ENCODE measurements at places on chromosomes 7 and 10.

DNA sequence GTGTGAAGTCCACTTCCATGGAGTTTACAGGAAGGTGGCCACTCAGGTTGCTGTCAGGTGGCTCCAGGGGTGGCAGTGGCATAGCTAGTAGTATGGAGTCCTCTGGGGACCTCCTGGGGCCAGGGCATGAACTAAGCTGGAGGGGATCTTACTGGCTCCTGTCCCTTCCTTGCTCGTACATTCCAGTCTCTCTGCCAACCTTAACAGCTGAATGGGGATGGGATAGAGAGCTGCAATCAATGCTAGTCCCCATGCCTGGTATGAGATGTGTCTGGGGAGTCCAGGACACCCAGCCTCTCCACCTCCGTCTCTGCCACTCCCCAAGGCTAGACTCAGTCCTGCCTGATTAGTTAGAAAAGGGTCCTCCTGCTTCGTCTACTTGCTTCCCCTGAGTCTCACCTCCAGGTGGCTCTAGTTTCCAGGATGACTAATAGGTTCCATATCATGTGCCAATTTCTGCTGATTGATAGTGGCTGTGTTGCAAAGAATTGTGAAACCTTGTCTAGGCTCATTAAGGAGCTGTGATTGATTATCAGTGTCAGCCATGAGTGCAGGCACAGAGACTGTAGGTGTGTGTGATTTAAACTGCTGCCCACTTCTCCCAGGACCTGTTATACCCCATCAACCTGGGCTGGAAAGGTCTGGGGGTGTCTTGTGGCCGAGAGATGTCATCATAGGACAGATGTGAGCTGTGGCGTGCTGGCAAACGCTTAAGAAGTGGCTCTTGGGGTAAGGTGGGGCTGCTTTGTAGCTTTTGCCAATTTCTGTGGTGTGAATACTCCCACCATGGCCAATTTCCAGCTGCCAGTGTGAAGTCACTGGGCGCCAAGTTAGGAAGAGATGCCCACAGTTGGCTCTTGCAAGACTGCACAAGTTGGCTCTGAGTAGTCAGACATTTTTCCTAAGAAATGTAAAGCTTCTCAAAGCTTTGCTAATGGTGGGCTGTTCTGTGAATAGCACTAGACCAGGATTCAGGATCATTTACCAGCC is 59.8 kb downstream of the COL13A1 start:
- DNase-seq = no peak

DNA sequence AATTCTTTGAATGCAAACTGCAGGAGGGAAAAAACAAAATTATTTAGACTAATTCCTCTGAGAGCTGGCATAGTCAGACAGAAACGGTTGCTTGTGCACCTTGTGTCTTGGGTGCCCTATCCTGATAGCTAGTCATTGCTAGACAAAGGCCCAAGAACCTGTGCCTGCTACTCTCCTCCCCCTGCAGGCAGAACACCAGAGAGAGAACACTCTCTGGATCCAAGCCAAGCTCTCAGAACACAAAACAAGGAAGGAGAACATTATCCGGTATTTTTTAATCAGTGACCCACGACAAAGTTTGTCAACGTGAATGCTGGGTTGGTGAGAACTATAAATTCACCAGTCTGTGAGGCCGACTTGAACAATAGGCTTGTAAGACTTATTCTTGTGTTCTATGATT is 18.8 kb upstream of the PPP1R9A start:
- no peak for DNase-seq

- DNase-seq = no peak
Observed at GRCh38 chr10:43844221-43844620, 195.5 kb upstream of the ZNF32 start.

- no peak for DNase-seq
Observed at GRCh38 chr7:22417349-22417748, 60.4 kb upstream of the RAPGEF5 start.

DNA sequence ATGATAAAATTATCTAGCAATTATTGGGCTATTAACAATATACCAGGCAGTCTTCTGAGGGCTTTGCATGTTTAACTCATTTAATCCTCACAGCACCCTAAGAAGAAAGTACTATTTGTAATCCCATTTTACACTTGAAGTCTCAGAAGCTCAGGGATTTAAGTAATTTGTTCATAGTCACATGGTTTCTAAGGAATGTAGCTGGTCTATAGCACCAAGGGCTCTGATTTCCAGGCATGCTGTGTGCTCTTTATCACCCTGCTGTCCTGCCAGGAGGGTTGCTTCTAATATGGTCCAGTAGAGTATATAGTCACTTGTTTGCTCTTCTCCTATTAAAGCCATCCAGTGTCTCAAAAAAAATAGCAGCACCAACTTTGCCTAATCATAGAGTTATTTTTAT is 417.2 kb downstream of the PLXDC2 start:
- no peak for DNase-seq

DNA sequence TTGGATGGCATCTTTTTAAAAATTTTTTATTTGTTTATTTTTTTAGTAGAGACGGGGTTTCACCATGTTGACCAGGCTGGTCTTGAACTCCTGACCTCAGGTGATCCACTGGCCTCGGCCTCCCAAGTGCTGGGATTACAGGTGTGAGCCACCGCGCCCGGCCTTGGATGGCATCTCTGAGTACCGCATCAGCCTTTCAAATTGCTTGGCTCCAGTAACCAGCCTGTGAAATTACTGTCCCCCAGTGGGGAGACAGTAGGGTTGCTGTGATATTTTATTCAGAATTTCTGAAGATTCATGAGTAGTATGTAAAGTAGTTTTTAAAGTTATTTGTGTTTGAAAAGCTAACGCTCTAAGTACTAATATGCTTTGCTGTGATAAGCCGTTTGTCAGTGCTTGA is 1.2 kb downstream of the NUB1 start:
- no peak for DNase-seq

DNA sequence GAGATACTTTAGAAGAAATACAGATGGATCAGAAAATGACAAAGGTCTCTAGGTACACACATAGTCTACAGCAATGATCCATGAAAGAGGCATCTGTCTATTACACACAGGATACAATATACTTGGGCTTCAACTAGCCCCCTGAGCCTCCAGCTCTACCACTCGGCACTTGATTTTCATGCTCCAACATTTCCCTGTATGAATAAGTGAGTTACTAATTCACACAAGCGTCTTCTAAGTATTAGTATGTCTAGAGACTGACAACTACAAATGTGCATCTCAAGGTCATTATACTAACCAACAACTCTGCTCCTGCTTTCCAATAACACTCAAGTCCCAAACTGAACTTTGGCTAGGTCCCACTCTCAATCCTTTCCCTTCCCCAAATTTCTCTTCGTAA is 8.3 kb downstream of the FAM204A start:
- DNase-seq = no peak

DNA sequence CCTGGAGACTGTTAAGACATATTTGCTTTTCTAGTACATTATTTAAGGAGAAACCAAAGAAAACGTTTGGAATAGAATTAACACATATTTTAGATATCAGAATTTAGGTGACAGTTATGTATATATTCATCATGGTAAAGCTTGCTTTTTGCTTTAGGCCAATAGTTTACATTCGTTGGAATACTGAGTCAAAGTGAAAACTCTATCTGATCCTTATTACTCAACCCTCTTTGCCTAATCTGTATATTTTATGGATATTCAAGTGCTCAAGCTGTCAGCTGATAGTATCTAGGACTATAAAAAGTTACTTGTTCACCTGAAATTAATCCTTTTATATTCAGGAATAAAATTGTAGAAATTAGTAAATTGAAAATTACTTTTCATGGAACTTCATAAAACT is 61.1 kb downstream of the VPS50 start:
- no peak for DNase-seq

DNA sequence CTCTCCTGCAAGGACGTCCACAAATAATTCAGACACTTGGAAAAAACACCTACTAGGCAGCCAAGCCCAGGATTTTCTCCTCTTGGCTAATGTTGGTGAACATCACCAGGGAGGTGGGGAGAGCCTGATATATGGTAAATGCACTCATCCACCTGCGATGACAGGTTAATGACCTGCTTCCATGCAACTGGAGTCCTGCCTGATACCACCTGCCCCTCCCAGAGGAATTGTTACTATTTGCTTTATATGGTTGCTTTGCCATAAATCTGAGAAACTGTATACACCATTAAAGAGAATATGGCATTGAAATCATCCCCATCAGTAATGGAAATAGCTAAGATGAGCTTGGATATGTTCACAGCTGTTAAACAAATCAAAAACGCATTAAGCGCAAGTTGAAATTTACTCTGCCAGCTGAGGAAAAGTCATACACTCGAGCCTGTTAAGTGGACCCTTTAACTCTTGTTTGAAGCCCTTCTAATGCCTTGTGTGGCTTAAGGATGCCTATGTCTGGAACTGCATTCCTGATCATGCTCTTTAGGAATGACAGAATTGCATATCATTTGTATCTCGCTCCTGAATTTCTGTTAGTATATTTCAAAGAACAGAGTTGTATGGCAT is 208.3 kb downstream of the PRPF18 start:
- no peak for DNase-seq

DNA sequence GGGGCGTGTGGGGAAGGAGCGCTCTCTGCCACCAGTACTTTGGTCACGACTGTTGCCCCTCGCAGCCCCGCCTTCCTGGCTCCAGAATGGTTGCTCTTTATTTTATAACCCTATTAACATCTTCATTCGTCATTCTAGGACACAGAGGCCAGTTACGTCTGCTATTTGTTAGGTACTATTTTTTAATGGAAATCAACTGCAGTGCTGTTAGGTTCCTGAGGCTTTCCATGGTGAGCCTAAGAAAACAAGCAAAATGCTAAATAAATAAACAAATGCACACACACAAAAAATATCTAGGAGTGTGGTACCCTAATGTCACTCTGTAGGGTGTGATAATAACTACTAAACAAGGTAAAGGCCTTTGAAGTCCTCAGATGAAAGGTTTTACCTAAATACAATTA is 71.1 kb downstream of the SLC37A3 start:
- no peak for DNase-seq

GRCh38 chr7:81990395-81990794 is 220.5 kb upstream of the HGF start:
- DNase-seq = no peak

DNA sequence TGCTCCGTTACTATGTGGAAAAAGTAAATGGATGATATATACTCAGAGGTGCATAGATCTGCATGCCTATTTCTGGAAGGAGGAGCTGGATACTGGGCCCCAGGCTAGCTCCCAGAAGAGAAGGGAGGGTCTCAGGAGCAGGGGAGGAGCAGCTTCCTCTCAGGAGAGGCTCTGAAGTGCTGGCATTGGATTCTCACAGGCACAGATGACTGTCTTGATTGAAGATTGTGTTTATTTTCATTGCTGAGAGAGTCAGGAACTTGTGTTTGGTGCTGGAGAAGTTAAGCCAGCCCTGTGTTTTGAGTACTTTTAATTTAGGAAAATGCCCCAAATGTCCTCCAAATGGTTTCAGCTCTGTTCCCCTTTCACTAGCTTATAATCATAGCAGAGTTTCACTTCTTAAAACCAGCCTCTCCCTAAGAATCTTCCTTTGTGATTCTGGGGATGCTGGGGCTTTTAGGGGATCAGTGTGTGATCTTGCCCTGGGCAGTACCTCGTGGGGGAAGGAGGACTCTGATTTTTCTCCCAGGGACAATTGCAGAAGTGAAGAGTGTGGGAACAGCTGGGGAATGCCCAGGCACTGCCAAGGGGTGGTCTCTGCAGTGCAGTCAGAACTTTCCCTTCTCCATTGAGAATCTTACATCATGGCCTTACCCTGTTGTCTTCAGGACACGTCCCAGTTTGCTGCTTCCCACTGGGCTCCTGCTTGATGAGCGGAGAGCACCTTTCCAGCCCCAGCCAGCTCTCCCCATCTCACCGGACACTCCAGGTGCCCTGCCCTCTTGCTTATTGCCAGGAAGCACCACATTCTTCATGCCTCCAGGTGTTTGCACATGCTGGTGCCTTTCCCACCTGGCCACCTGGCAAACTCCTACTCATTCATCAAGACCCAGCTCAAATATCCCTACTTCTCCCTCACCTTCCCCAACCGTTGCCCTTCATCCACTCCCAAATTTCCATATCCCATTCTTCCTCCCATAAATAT is 102.8 kb downstream of the ARHGAP22 start:
- DNase-seq = no peak

DNA sequence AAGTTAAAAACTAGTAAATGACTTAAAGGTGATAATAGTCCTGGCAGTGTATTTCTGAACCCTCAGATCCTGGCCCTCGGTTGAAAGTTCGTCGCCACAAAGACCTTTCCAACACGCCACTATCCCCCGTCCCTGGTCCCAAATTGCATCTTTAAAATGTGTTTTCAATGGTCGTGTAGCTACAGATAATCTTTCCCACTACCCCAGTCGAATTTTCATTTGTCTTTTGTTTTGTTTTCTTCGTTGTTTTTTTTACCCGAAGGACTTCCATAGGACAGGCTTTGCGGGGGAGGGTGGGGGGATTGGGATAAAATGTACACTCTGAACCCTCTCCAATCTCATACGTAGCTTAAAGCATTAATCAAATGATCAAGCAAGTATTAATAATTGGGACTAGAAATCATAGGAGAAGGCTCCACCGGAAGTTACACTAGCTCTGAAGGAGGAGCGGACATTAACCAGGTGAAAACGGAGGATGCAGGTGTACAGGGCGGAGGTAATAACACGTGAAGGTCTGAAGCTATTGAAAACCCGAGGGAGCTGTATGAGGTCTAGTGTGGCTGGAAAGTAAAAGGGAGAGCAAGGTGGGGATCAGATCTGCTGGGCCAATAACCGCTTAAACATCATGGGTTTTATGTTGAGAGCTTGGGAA is 32.8 kb upstream of the PHF14 start:
- no peak for DNase-seq

DNA sequence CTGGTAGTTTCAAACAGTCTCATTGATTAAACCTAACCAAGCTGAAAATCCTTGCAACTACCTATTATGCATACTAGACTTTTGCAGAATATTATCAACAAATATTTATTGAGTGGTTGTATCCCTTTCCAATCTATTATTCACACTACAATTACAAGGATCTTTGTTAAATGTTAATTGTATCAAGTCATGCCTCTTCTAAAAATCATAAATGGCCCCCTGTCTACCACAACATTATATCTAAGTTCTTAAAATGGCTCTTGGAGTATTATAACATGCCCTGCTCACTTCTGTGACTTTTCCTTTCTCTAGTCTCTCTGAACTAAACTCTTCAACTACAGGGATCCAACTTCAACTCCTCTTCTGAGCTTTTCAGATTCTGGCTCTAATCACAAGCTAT is 219.3 kb downstream of the IMMP2L start:
- DNase-seq = no peak

- DNase-seq = no peak
Observed at GRCh38 chr10:109247814-109248213, 675.5 kb downstream of the XPNPEP1 start.

GRCh38 chr10:44569193-44570091 is 184.5 kb upstream of the CXCL12 start:
- DNase-seq = no peak

All from CD4-positive, alpha-beta T cell treated with Interleukin-15 for 1 hour (primary cell).